ENCODE measurements at places on chromosomes 13 and 19. TPM values are rescaled to one million over a fixed set of nuclear protein-coding genes. Genes with fewer than 3 reads are reported as not detected.

FUT2 gene
- total RNA-seq: not detected

IFI30 gene
- 15.6 TPM for total RNA-seq

ZNF285 gene
- 2.4 TPM for total RNA-seq

CBY2 gene
- not detected for total RNA-seq

RNF113B gene
- not detected for total RNA-seq

ZNF837 gene
- 1.7 TPM for total RNA-seq

NOVA2 gene
- 0.12 TPM for total RNA-seq

BCAM gene
- total RNA-seq: 64.1 TPM

CCL25 gene
- not detected for total RNA-seq

PSG7 gene
- total RNA-seq: not detected

WDR87 gene
- not detected for total RNA-seq

PRMT1 gene
- 399 TPM for total RNA-seq

CNN1 gene
- 0.60 TPM for total RNA-seq

PROZ gene
- total RNA-seq: not detected

NEK5 gene
- total RNA-seq: not detected

MEF2B gene
- 0.53 TPM for total RNA-seq

WDR83 gene
- total RNA-seq: 10.5 TPM

TEX26 gene
- not detected for total RNA-seq

IGFL3 gene
- not detected for total RNA-seq

DACT3 gene
- total RNA-seq: 0.39 TPM

ICAM4 gene
- not detected for total RNA-seq

SERPINE3 gene
- total RNA-seq: not detected

C19orf73 gene
- total RNA-seq: 1.2 TPM

KLK13 gene
- not detected for total RNA-seq

GRIN3B gene
- 3.1 TPM for total RNA-seq

MAP2K7 gene
- total RNA-seq: 18.5 TPM

MPHOSPH8 gene
- 12.3 TPM for total RNA-seq

GAPDHS gene
- total RNA-seq: not detected

ZNF416 gene
- total RNA-seq: 5.0 TPM

KIR2DL1 gene
- not detected for total RNA-seq

CABP5 gene
- not detected for total RNA-seq

CYP4F2 gene
- total RNA-seq: 0.49 TPM

CYP4F12 gene
- total RNA-seq: 0.97 TPM

CASP14 gene
- not detected for total RNA-seq

ZIK1 gene
- total RNA-seq: not detected

CD22 gene
- total RNA-seq: 0.90 TPM

LGALS4 gene
- 0.53 TPM for total RNA-seq

SELENOV gene
- total RNA-seq: not detected

ZNF43 gene
- total RNA-seq: 3.1 TPM

C5AR1 gene
- 1.7 TPM for total RNA-seq

SCN1B gene
- total RNA-seq: 19.3 TPM

POLRMT gene
- total RNA-seq: 79.8 TPM

TSSK6 gene
- 2.1 TPM for total RNA-seq

PABPC3 gene
- 0.12 TPM for total RNA-seq

ZNF700 gene
- 0.15 TPM for total RNA-seq

MUC16 gene
- total RNA-seq: 0.08 TPM

ERICH4 gene
- total RNA-seq: not detected

SLC6A16 gene
- 1.3 TPM for total RNA-seq

IQCN gene
- 0.31 TPM for total RNA-seq

NKPD1 gene
- 0.06 TPM for total RNA-seq

PALM3 gene
- total RNA-seq: 1.9 TPM

ZNF729 gene
- total RNA-seq: not detected

ZNF541 gene
- not detected for total RNA-seq

FCER2 gene
- not detected for total RNA-seq
